ENCODE measurements at places on chromosomes 3 and 15.
A peak's percentile ranks its signal among the peaks of the same experiment; 100 is the strongest.

- DNase-seq, result no peak
Observed at GRCh38 chr3:522888-523287, 326.3 kb downstream of the CHL1 start.

DNA sequence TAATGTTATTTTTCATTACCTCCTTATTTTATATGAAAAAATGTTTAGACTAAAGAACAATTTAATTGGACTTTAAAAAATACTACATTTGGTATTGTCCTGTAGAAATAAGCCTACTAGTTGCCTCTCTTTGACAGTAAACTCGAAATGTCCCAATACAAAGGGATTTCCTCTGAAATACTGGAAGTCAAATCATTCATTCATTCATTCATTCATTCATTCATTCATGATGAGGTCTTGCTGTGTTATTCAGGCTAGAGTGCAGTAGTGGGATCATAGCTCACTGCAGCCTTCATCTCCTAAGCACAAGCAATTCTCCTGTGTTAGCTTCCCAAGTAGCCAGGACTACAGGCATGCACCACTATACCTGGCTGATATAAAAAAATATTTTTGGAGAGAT lies 50.6 kb upstream of the PYGO1 start:
- DNase-seq, result no peak

- DNase-seq, result no peak
Observed at GRCh38 chr15:26729030-26729429, 43.8 kb downstream of the GABRB3 start.

- DNase-seq, result peak; percentile 32
Observed at GRCh38 chr3:11944052-11944673, 60.0 kb upstream of the SYN2 start.

DNA sequence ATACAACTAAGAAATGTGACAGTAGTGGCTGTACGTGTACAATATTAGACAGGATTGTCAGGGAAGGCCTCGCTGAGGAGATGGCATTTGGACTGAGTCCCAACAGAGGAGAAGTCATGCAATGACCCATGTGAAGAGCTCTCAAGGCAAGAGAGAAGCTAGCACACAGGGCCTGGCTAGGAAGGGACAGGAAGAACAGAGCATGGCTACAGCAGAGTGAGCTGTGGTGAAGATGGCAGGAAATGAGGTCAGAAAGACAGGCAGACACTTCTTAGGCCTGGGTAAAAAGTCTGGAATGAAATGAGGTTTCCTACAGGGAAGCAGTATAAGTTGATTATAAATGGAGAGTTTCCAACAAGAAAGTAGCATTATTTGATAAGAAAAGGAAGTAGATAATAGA lies 33.2 kb upstream of the LEKR1 start:
- no peak for DNase-seq

GRCh38 chr3:39850716-39851032 lies 41.3 kb downstream of the MYRIP start:
- no peak for DNase-seq
